ENCODE measurements at places on chromosomes 1 and 21.

DNA sequence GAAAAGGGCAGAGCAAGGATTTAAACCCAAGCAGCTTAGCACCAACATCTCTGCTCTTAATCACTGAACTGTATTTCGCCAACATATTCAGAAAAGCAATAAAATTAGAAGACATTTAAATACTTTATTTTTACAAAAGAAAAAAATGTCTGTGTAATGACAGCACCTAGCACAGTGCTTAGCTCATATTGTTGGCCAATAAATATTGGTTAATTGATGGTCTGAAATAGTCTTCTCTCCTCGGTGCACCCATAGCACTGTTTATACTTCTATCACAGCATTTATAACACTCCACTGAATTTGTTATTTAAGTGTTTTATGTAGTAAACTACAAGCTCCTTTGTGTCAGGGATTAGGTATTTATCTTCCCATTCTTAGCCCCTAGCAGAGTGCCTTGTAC is 70.9 kb upstream of the PLPPR4 start:
- no peak for DNase-seq

DNA sequence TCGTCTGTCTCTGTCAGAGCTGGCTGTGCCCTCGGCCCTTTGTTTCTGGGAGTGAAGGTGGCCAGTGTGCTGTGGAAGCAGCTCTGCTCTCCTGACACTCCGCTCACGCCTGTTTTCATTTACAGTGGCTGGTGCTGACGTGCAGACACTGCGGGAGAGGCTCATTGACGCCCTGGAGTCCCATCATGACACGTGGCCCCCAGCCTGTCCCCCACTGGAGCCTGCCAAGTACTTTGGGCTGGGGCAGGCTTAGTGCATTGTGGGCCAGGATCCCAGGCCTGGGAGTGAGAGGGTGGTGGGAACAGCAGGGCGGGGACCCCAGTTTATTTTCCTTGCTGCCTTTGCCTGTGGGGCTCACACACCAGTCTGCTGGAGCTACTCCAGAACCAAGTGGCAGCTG is 21.1 kb downstream of the QSOX1 start:
- no peak for DNase-seq

DNA sequence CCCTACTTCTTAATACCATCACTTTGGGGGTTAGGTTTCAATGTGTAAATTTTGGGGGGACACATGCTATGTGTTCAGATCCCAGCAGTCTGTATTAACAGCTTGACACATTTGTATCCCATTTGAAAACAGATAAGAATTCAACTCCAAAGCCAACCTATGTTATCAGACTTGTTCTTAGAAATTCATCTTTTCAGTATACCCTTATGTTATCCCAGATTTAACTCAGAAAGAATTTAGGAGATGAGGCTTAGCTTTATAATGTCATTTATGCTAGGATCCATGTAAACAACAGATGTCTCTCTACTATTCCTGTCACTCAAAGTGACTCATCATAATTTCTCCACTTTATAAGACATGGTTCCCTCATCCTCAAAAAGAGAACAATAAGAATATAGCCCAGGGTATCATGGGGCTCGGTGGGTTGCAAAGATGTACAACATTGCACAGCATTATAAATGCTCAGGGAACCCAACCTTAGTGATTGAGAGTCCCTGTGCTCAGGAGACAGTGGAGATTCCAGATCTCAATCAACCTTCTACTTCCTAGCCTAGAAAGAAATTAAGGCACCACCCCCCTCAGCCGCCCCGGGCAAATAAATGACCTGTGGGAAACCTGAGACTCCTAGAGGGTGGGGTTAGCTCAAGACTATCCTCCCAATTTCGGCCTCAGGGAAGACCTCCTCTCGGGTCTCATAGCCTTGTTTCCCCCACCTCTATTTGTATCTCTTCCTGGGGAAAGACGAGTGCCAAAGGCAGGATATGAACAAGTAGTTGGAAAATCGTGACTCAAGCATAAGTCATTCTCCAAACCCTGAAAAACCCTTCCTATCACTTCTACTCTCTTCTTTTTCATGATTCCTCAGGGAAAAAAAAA is 265.1 kb upstream of the CAMK1G start:
- no peak for DNase-seq

DNA sequence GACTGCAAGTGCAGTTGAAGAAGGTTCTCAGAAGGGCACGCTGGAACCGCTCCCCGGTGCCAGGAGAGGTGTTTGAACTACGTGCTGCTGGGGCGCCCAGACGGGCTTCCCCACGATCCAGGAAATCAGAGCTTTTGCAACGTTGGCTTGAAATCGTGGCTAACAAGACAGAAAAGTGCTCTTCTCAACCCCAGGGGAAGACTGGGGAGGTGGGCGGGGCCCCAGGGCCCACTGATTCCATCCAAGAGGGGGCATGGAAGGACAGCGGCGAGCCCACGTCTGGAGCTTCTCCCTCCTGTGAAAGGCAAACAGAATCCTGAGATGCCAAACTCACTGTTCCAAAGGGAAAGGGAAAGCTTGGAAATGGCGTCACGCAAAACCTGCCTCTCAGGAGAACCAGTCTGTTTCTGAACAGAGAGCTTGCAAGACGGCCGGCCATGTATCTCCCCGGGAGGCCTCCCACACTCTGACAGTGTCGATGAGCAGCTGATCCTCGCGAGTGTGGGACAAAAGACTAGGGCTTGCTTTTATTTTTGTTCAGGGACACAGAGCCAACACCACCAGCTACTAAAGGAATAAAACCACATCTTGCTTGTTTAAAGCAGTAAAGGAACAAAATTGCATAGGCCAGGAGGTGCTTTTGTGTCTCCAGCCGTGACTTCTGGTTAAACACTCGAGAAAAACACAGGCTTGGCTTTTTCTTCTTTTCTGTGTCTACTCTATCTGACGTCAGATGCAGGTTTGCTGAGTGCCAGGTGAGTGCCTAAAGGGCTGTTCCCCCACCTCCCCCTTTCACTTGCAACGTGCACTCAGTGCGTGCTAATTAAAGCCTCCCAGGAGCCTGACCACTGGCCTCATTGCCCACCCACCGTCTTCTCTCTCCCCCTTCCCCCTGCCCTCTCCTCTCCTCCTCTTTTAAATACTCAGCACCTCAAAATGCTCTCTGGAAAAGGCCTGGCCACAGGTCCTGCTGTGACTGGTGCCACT is 41.5 kb downstream of the LRRC3 start:
- peak; percentile 70 for DNase-seq

GRCh38 chr1:226408285-226409184 is 642 bp upstream of the PARP1 start:
- no peak for DNase-seq

All from NCI-H1436 (cell line).